ENCODE measurements at places on chromosomes 1 and 21.

- no peak for DNase-seq
Observed at GRCh38 chr1:175725684-175726083, 17.7 kb downstream of the TNR start.

GRCh38 chr1:167881069-167881468 is 32.9 kb downstream of the ADCY10 start:
- no peak for DNase-seq

DNA sequence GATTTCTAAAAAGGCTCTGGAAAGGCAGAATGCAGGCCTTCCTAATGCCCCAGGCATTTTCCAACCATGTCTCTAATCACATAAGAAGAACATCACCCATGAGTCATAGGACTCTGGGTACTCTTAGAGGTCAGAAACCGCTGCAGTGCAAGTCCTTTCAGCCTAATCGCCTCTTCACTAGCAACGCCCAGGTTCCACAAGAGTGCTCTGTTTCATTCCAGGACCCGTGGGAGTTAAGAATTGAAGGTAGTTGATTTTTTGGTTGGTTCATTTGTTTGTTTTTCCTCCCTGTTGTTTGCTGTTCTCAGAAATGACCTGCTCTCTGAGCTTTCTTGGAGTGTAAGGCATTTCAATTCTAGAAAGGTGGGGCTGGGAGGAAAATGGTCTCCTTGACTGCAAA is 123.2 kb downstream of the NR5A2 start:
- DNase-seq, result no peak

GRCh38 chr1:199273837-199274379 is 635.1 kb downstream of the PTPRC start:
- no peak for DNase-seq

DNA sequence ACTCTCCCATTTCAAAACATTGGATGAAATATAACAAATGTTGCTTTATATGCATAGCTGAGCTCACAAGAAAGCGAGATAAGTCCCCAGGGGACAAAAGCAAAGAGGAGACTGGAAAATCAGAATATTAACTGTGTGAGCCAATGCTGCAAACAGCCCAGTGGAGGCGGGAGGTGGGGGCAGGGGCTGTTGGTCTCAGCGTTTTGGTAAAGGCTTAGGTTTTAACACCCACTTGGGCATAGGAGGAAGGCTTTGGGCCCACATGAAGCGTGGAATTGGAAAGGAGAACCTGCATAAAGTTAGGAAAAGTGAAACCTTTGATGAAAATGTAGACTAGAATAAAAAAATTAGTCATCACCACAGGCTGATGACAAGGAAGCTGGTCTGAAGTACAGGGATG is 30.2 kb upstream of the SMIM12 start:
- no peak for DNase-seq

DNA sequence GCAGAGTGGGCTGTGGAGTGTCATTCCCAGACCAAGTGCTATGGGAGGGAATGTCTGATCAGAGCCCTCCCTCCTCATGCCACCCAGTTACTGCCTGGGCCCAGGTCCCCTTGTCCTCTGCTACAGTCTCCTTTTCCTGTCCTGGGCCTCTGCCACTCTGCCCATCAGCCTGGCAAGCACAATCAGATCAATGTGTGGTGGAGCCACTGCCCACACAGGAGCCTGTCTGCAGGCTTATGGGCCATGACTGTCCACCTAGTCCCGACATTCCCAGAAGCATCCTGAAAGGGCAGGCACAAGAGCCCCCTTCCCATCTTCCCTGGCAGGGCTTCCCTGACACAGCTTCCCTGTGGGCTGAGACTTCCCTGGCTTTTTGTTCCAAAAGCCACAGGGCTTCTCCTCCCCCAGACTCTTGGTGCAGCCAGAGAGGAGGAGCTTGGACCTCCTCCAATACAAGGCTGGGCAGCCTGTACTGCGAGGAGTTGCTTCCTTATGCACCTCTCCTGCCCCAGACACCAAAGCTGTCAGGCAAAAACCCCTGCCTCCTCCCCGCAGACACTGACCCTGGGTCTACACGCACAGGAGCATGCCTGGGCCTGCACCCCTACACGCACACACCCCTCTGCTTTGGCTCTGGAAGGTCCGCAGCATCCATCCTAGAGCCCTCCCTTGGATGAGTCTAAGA is 29.2 kb upstream of the CNTN2 start:
- DNase-seq, result no peak

DNA sequence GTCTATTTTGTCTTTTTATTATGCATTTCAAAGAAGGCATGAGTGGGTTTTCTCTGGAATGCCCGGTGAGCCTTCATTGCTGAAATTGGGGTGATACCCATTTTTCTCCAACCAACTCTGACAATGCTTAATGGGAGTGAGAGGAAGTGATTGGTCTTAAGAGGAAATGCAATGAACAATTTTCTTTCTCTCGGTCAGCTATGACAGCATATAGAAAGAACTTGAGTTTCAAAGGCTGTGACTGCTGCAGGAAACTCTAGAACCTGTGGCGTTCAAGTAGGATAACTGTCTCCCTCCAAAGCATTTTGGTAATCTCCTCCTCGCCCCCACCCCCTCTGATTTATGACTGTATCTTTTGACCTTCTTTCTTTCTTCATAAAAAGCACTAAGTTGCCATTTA is 155.9 kb downstream of the LYPLAL1 start:
- no peak for DNase-seq

DNA sequence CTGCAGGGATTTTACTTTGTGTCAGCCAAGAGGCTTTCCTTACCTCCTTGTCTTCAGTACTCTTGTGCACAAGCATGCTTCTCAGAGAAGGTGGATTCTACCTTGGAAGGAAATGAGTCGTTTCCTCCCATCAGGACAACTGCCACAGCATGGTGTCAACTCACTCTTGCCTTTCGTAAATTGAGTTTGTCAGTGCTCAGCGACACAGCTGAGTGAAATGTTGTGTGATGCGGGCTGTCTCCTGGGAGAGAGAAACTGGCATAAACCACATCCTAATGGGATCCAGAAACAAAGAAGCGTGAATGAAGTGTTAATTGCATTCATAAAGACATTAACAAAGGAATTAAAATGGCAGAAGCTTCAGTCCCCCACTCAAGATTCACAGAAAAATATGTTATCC is 51.5 kb upstream of the SLC22A15 start:
- no peak for DNase-seq

DNA sequence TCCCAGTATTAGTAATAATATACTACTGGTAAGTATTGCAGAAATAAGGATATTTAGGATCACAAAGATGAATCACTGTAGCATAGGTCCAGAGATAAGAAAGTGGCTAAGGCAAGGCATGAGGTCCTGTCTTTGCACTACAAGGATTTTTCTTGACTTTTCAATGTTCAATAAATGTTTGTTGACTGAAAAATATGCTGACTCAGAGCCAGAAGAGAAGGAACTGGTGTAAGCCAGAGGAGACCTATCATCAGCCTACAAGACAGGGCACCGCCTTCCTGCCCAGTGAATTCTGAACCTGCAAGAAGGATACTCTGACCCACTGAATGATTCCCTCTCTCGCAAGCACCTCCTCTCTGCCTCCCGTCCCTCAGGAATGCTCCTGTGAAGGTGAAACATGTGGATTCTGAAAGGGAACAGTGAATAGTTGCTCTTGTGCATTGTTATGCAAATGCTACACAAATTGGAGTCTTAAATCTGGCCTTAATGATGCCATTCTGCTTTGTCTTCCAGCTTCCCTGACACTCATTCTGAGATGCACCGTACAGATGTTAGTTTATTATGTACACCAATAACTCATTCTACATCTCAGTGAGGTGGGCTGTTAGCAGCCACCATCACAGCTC is 540.0 kb downstream of the OMA1 start:
- no peak for DNase-seq

DNA sequence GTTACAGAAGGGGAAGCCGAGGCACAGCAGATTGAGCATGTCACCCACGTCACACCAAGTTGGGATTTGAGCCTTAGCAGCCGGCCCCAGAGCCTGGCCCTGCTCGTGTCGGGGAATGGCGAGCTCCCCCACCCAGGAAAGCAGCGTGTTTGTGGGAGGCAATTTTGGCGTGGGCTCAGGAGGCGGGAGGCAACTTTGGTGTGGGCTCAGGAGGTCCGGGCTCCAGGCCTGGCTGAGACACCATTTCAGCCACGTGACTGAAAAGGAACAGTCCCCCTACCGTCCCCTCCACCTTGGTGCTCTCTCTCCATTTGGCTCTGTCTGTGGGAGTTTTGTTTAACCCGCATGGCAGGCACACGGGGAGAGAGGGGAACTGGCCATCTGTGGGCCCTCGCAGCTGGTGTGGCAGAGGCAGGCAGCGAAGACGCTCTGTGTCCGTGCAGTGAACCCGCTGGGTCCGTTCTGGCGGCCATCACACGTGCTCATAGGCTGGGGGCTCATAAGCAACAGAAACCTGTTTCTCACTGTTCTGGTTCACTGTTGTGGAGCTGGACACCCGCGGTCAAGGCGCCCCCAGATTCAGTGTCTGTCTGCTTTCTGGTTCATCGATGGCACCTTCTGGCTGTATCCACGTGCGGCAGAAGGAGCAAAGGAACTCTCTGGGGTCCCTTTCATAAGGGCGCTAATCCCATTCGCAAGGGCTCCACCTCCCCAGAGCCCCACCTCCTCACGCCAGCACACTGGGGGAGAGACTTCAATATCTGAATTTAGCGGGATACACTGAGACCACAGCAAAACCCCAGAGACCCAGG is 110.2 kb downstream of the CRYAA start:
- DNase-seq, result no peak

Data from effector memory CD4-positive, alpha-beta T cell (primary cell).